MCF 10A (cell line): ENCODE measurements at places on chromosomes 1 and 21. TPM values are rescaled to one million over a fixed set of nuclear protein-coding genes. Genes with fewer than 3 reads are reported as not detected.

DNA sequence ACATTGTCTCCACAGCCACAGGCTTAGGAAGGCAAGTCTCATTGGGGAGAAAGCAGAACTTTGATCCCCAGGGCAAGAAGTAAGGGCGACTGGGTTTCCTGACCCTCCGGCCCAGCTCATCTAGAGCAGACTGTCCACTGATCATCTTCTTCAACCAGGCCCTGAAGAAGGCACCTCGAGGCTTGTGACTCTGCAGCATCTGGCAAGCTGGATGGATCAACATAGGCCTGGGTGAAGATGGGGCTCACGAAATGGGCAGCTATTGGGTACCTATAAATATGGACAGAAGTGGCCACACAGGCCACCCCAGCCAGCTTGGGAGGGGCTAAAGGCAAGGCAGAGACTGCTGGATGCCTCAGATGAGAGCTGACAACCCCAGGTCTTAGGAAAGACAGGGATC, 13.0 kb downstream of the TAL1 start:
- DNase-seq = no peak

DNA sequence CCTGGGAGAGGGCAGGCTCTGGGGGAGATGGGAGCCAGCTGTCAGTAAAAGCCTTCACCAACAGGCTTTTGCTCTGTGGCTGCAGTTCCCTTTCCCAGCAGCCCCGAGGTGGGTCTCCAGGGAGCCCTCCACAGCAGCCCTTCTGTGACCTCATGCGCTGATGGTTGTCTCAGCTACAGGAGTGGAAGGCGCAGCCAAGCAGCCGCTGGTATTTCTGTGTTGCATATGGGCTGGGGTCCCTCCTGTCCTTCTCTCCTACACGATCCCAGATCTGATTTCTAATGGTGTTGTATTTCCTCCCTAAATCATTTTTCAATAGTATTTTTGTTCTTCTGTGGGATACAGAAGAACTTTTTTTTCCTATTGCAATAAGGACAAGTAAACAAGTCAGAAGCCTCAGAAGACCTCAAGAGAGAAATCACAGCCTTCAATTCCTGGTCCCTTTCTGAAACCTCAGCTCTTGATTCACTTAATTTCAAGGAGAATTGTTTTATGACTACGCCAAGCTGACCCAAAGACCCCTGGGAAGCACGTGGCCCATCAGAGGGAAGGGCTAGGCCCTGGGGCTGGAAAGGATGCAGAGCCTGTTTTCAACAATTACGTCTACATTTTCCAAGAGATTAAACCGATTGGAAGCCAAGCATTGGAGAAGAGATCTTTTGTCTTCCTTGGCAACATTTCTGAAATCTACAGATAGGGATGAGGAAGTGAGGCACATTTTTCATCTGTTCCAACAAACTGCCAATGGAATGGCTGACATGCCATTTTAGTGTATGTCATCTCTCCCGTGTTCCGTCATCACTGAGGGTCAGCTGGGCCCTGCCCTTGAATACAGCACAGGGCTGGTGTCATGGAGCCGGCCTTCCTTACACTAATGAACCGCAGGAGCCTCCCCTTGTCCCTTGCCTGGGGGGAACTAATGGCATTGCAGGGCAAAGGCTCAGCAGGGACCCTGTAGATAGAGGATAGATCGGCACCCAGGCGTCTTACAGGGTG, 42.0 kb upstream of the SCCPDH start:
- DNase-seq = no peak

The MTMR11 gene
- total RNA-seq = 23.8 and 33.5 TPM in 2 replicates

GRCh38 chr1:109990302-109990653, 5.7 kb downstream of the AHCYL1 start:
- no peak for DNase-seq

- DNase-seq = no peak
Measured at GRCh38 chr1:243459059-243459458, 203.2 kb downstream of the SDCCAG8 start.

- DNase-seq = no peak
Measured at GRCh38 chr1:191882870-191883269, 275.4 kb upstream of the RGS18 start.

- DNase-seq = no peak
Measured at GRCh38 chr1:59198564-59198963, 98.3 kb upstream of the FGGY start.

The FAM3B gene
- not detected in 2 replicates for total RNA-seq
